B cell (primary cell): ENCODE measurements at places on chromosomes 3 and 15. TPM values are rescaled to one million over a fixed set of nuclear protein-coding genes. Genes with fewer than 3 reads are reported as not detected.

Gene MYZAP
- 1.0 and 1.4 TPM in 2 replicates for total RNA-seq

DNA sequence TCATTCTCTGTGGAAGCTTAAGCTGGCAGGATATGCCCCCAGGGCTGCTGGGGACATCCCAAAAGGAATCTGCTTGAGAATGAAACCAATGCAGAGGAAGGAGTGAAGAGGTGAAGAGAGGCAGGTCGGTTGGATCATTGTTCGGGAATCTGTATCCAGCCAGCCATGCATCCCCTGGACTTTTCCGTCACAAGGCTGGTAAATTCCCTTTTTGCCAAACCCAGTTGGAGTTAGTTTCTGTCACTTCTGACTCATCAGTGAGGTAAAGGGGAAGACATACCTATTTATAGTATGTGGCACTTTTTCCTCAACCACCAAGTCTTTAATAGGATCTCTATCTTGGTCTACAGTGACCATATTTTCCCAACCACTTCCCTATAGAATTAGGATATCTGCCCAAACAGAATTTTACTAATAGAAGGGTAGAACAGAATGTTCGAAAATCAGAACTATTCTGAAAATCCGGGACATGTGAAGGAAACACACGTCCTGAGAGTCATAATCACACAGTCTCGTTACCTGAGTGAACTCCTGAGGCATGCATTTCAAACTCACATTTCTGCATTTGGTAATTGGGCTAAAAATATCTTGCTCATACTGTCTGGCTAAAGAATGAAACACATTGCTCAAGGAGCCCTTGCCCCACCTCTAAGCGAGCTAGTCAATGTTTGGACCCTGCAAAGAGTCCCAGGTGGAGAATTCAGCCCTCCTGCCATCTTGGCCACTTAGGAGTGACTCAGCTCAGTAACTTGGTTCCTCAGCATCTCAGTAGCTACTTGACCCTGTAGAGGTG lies 289.7 kb upstream of the ADAMTS9 start:
- no peak overlapping the region for H3K27ac ChIP-seq
- H3K36me3 ChIP-seq = no peaks in the 10 kb centered on the region
- no peaks in the 10 kb centered on the region for H3K4me1 ChIP-seq
- no peaks in the 10 kb centered on the region for H3K27me3 ChIP-seq
- DNase-seq = no peak

DNA sequence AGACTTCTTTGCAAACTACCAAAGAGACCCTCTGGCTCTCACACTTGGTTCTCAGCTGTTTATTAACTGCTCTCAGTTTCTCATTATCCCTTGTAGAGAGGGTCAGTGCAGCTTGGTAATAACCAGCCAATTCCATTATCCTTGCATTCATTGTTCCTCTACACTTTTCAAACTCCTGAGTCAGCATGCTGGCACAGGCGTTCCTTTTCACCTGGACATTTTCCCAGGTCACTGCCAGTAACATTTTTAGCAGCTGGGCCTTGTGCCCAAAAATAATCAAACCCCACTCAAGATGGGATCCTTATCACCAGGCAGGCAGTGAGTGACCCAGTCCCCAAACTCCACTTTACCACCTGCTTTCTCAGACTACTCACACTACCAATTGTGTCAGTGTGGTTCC lies 4.8 kb upstream of the SUMF1 start:
- H3K36me3 ChIP-seq = no peaks in the 10 kb centered on the region
- DNase-seq = no peak
- no peak overlapping the region for H3K27ac ChIP-seq
- H3K4me3 ChIP-seq = no peak overlapping the region
- no peaks in the 10 kb centered on the region for H3K27me3 ChIP-seq
- H3K4me1 ChIP-seq = peaks cover 22% of the 10 kb centered on the region

DNA sequence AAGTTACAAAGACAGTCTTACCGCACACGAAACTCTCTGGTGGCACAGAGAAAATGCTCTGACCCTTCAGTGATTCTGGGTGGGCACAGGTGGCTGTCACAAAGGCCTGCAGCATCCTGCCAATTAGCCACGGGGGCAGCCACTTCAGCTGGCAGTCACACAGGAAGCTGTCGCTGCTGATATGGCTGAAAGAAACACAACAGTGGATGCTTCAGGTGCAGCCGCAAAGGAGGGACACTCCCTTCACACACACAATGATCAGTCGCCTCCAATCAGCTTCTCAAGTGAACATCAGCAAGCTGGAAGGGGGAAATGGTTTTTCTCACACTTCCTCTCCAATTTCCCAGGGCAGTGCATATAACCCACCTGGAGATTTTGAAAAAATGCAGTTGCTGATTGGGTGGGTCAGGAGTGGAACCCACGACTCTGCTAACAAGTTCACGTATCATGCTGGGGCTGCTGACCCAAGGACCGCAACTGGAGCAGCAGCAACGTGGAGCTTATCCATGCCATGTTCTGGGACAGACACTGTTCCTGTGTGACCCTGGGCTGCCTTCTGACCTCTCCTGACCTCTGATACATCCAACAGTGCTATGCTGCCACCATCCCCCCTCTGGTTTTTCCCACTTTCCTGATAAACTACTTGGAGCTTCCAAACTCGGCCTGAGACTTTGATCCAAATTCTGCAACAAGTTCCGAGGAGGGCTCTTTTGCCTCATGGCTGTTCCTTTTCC lies 106.6 kb downstream of the LRIG1 start:
- H3K36me3 ChIP-seq = peaks cover 3% of the 10 kb centered on the region
- peak; percentile 79 for DNase-seq
- H3K27me3 ChIP-seq = no peaks in the 10 kb centered on the region
- H3K4me1 ChIP-seq = peaks cover 48% of the 10 kb centered on the region
- peak overlapping the region; percentile 72 for H3K27ac ChIP-seq

Gene DAZL
- total RNA-seq = 0.27 TPM in 1 of 2 replicates, not detected in the other

Gene GP5
- 0.15 and 0.22 TPM in 2 replicates for total RNA-seq

GRCh38 chr3:173399044-173399443 lies 1.5 kb downstream of the NLGN1 start:
- H3K27me3 ChIP-seq = peaks cover 25% of the 10 kb centered on the region
- H3K4me3 ChIP-seq = no peak overlapping the region
- no peaks in the 10 kb centered on the region for H3K36me3 ChIP-seq
- no peak overlapping the region for H3K27ac ChIP-seq
- DNase-seq = no peak
- peaks cover 32% of the 10 kb centered on the region for H3K4me1 ChIP-seq

GRCh38 chr15:43547539-43547938 lies 30.1 kb downstream of the MAP1A start:
- no peak overlapping the region for H3K4me3 ChIP-seq
- H3K36me3 ChIP-seq = peaks cover 3% of the 10 kb centered on the region
- DNase-seq = no peak
- no peaks in the 10 kb centered on the region for H3K4me1 ChIP-seq
- H3K27ac ChIP-seq = no peak overlapping the region

Gene OIP5
- total RNA-seq = 0.84 and 2.3 TPM in 2 replicates

- no peak for DNase-seq
- H3K27me3 ChIP-seq = no peaks in the 10 kb centered on the region
- H3K4me1 ChIP-seq = peaks cover 61% of the 10 kb centered on the region
- no peak overlapping the region for H3K4me3 ChIP-seq
Observed at GRCh38 chr3:43298292-43298691, 12.0 kb downstream of the SNRK start.

Gene GOLGA6L9
- total RNA-seq = 2.8 and 3.1 TPM in 2 replicates

DNA sequence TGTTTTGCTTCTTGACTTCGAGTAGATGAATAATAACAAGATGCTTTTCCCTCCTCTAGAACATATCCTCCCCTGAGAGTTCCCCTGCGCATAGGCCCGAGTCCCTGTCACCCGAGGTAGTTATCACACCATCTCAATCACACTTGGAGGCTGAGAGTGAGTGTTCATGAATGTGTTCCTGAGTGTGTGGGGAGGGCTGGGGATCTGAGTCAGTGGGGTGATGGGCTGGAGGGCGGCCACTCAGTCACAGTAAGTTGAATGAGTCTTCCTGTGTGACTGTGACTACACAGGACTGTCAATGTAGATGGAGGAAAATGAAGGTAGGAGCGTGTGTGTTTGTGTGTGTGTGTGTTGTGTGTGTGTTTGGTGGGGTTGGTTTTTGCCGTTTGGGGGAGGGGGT lies 71.0 kb downstream of the SETD5 start:
- H3K27me3 ChIP-seq = no peaks in the 10 kb centered on the region
- no peak for DNase-seq
- H3K27ac ChIP-seq = no peak overlapping the region
- no peak overlapping the region for H3K4me3 ChIP-seq

Gene GPR176
- total RNA-seq = 0.30 and 0.39 TPM in 2 replicates

Gene BMF
- 343 and 344 TPM in 2 replicates for total RNA-seq

GRCh38 chr15:25703726-25704125 lies 159.4 kb downstream of the ATP10A start:
- DNase-seq = no peak
- no peaks in the 10 kb centered on the region for H3K27me3 ChIP-seq
- no peaks in the 10 kb centered on the region for H3K36me3 ChIP-seq
- no peaks in the 10 kb centered on the region for H3K4me1 ChIP-seq

Gene CILP
- total RNA-seq = 0.36 and 0.52 TPM in 2 replicates

Gene IL5RA
- total RNA-seq = 0.75 and 1.0 TPM in 2 replicates

DNA sequence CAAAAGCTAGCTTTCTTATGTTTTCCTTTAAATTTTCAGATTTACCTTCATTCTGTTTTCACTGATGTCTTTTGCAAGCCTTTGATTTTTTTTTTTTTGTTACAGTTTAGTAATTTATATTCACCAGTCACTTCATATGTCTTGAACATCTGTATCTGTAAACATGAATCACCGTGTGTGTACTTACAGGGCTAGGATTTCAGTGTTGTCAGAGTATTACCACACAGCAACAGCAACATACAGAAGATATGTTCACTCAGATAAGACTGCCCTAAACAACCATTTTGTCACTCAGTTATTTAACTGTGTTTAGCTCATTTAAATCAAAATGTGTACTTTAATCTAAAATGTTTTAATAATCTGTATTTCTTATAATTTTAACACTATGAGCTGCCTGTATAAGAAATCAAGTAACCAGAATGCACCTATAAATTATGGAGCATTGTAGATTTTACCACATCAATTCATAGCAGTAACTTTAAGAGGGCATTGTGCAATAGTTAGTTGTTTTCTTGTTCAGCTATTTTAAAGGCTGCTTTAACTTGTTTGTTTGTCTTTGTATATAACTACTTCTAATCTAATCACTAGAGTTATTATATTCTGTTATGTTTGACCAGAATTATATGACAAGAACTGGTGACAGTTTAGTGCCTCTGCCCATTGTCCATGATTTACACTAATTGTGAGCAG lies 50.4 kb downstream of the GHSR start:
- no peaks in the 10 kb centered on the region for H3K36me3 ChIP-seq
- no peak overlapping the region for H3K27ac ChIP-seq
- H3K27me3 ChIP-seq = no peaks in the 10 kb centered on the region
- no peak for DNase-seq

Gene DUOXA2
- not detected in 2 replicates for total RNA-seq

Gene DHX30
- 81.8 and 88.9 TPM in 2 replicates for total RNA-seq

GRCh38 chr15:29196290-29196689 lies 73.3 kb downstream of the NSMCE3 start:
- no peak overlapping the region for H3K27ac ChIP-seq
- no peak for DNase-seq
- H3K27me3 ChIP-seq = no peaks in the 10 kb centered on the region

- no peak overlapping the region for H3K4me3 ChIP-seq
- no peaks in the 10 kb centered on the region for H3K27me3 ChIP-seq
- H3K27ac ChIP-seq = no peak overlapping the region
- H3K36me3 ChIP-seq = no peaks in the 10 kb centered on the region
- no peaks in the 10 kb centered on the region for H3K4me1 ChIP-seq
Observed at GRCh38 chr3:66898155-66898554, 100.0 kb upstream of the KBTBD8 start.

DNA sequence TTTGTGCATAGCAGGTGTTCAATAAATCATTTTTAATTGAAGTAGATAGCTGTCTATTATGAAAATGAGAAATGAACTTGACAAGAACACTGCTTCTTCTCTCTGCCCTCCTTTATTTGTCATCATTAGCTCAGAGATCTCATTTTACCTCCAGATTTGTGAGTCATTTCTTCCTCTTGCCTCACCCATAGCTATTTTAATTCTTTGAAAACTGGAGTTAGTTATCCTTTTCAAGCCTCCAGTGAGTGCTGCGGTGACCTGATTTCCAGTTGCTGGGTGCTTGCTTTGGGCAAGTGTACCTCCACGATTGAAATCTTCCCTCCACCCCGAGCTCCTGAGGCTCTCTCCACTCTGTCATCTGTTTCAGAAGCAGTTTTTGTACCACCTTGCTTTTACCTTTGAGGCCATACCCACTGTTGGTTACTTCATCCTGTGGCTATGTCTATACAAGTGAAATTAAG lies 114.6 kb downstream of the NFKBIZ start:
- peaks cover 3% of the 10 kb centered on the region for H3K4me1 ChIP-seq
- no peak for DNase-seq
- H3K36me3 ChIP-seq = no peaks in the 10 kb centered on the region
- H3K4me3 ChIP-seq = no peak overlapping the region
- H3K27me3 ChIP-seq = no peaks in the 10 kb centered on the region
- H3K27ac ChIP-seq = no peak overlapping the region

Gene AMIGO3
- not detected in 2 replicates for total RNA-seq

Gene LEKR1
- 4.6 and 4.7 TPM in 2 replicates for total RNA-seq

GRCh38 chr3:139493826-139494385 lies 17.6 kb upstream of the RBP2 start:
- no peaks in the 10 kb centered on the region for H3K36me3 ChIP-seq
- H3K4me1 ChIP-seq = no peaks in the 10 kb centered on the region
- H3K4me3 ChIP-seq = no peak overlapping the region
- no peak for DNase-seq
- no peak overlapping the region for H3K27ac ChIP-seq
- H3K27me3 ChIP-seq = no peaks in the 10 kb centered on the region

GRCh38 chr3:105274536-105274935 lies 92.2 kb upstream of the ALCAM start:
- peaks cover 3% of the 10 kb centered on the region for H3K27me3 ChIP-seq
- DNase-seq = no peak
- no peaks in the 10 kb centered on the region for H3K4me1 ChIP-seq

DNA sequence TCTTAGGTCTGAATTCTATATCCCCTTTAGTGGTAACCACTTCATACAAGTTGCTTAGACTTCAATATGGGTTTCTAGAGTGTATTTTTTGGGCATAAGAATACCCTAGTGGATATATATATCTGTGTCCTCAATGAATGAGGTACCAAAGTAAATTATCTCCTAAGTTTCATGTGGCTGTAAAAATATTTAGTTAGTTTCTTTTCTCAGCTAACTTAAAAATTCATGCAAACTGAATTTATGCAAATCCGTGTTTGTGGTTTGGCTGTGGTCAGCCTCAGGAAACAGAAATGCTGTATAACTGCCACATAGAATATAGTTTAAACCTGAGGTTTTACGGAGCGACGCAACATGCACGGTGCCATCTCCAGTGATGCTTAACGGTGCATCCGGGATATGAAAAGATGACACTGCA lies 80.3 kb downstream of the PEX5L start:
- peak; percentile 24 for DNase-seq
- no peak overlapping the region for H3K27ac ChIP-seq
- no peaks in the 10 kb centered on the region for H3K36me3 ChIP-seq
- no peak overlapping the region for H3K4me3 ChIP-seq
- H3K27me3 ChIP-seq = no peaks in the 10 kb centered on the region
- H3K4me1 ChIP-seq = peaks cover 25% of the 10 kb centered on the region

Gene STRIT1
- total RNA-seq = not detected in 2 replicates

Gene SLC15A2
- total RNA-seq = 13.1 and 14.4 TPM in 2 replicates

DNA sequence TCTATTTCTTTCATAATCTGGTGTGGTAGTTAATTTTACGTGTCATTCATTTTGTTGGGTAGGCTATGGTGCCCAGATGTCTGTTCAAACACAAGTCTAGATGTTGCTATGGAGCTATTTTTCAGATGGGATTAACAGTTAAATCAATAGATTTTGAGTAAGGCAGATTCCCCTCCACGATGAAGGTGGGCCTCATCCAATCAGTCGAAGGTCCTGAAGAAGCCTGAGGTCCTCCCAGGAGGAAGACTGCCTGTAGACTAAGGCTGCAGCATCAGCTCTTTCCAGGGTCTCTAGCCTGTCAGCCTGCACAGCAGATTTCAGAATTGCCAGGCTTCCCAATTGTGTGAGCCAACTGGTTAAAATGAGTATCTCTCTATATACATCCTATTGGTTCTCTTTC lies 92.9 kb downstream of the GABRB3 start:
- no peak overlapping the region for H3K27ac ChIP-seq
- no peak for DNase-seq
- no peak overlapping the region for H3K4me3 ChIP-seq
